ENCODE measurements at places on chromosomes 4 and X.

- DNase-seq = no peak
Measured at GRCh38 chr4:81905971-81906370, 434.3 kb upstream of the RASGEF1B start.

- DNase-seq = no peak
Measured at GRCh38 chr4:55378617-55379467, 16.9 kb upstream of the TMEM165 start.

GRCh38 chr4:2924765-2925301 lies 38.4 kb downstream of the NOP14 start:
- DNase-seq = no peak

GRCh38 chrX:147859666-147860065 lies 52.1 kb upstream of the FMR1 start:
- no peak for DNase-seq

DNA sequence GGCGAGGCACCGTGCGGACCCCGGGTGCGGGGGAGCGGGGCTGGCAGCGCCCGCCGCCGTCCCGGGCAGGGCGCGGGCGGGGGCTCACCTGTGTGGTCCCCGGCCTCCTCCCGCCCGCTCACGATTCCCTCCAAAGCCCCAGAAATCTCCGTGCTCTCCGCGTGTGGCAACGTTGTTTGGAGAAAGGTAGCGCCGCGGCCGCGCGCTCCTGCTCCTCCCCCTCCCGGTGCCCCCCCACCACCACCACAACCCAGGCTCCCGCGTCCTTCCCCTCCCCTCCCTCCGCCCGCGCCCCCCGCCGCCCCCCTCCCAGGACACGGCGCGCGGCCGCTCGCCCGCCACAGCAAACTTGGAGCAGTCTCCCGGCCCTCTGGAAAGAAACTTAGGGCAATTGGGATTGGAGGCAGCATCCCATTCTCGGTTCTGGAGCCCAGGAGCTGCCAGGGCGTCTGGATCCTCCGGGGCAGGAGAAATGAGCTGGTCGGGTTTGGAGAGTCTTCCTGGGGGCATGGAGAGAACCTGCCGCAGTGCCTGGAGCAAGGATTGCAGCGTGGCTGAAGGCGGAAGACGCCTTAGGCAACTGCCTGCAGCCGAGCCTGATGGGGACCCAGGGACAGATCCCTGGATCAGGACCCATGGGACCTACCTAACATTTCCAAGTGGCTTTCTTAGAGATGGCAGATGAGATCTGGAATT lies 855 bp downstream of the KLF3 start:
- DNase-seq = no peak

DNA sequence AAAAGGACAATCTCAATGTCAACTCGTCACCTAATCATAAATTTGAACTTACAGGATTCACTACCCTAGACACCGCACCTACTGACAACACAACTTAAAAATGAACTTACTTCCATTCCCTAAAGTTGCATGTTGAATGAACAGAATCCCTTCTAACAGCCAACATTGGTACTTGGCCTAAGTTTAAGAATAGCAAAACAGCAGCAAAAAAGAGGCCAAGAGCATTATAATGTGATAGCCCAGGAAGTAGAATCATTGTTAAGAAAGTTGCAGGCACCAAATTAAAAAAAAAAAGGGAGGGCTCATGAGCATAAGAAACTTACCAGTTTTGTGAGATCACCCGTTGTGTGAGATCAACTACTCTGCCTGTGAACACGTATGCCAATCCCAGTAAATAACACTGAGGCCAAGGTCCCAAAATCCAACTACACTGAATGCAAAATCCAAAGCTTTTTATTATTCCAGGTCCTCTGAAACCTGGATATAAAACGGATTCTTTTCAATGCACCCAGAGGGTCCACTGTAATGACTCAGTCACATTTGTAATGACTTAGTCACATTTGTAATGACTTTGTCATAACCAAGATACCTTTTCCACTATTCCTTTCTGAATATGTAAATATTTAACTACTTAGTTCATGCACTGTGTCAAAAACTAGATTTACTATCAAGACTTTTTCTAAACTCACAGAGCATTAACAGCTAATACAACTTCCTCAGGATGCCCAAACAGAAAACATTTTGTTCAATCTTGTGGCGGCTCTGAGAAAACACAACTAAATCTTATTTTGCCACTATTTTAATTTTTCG lies 6.8 kb downstream of the HNRNPDL start:
- DNase-seq = no peak

GRCh38 chrX:131704136-131704695 lies 160.3 kb downstream of the OR13H1 start:
- DNase-seq = no peak

- DNase-seq = no peak
Measured at GRCh38 chrX:16743604-16744325, 24.4 kb downstream of the SYAP1 start.

DNA sequence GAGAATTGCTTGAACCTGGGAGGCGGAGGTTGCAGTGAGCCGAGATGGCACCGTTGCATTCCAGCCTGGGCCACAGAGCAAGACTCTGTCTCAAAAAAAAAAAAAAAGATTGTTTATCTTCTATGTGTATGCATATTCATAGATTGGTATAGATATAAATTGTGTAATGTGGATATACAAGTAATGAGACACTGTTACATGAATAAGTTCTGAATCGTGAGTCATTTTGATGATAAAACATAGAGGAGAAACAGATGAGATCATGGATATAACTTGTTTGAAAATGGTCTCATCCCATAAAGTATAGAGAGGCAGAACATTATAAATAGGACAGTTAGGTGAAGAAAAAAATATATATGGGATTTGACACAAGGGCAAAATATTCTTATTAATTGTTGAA lies 628.0 kb downstream of the IL1RAPL1 start:
- DNase-seq = no peak

DNA sequence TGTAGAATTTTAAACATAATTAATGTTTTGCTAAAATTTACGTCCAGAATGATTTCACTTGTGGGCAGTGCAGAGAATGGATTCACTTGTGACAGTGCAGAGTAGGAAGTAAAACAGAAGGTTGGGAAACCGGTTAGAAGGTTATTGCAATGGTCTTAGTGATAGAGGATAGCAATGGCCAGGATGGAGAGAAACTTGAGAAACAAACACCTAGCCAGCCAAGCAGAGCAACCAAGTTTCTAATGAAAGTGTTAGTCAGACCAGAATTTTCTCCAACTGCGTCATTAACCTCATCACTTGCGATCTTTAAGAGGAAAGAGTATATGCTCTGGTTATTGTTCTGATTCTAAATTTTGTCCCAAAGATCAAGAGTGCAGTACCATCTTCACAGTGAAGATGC lies 50.0 kb upstream of the TBC1D9 start:
- DNase-seq = no peak

GRCh38 chr4:78004270-78004669 lies 52.9 kb upstream of the FRAS1 start:
- DNase-seq = no peak

DNA sequence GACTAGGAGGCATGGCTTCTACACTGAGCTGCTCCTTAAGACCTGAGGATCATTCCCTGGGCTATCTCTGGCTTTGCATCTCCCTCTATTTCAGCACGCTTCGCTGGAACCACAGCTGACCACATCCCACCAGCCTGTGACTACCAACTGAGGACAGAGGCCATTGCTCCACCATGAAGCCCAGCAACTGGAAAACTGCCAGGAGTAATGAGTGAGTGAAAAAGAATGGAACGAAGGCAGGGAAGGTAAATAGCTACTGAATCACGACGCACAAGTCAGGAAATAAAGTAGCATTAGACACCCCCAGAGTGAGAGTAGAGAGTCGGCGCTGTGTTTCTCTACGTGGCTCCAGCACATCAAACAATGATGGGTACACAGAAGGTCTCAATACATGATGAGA lies 314.7 kb downstream of the LDB2 start:
- no peak for DNase-seq

DNA sequence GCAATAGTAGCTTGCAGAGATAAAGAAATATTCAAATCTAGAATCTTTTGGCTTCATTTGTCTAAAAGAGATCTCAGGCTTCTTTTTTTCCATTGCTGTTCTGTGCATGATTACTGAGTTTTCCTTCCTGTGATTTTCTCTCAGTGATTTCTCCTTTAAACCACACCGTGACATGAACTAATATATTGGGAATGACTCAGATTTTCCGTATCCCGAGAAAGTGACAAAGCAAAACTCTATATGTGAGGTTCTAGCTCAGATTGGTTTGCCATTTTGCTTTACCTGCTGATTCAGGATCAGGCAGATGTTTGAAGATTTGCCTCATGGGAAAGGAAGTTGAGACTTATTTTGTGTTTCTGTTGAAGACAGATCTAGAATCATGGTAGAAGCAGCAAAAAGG lies 59.4 kb downstream of the MTHFD2L start:
- DNase-seq = no peak

DNA sequence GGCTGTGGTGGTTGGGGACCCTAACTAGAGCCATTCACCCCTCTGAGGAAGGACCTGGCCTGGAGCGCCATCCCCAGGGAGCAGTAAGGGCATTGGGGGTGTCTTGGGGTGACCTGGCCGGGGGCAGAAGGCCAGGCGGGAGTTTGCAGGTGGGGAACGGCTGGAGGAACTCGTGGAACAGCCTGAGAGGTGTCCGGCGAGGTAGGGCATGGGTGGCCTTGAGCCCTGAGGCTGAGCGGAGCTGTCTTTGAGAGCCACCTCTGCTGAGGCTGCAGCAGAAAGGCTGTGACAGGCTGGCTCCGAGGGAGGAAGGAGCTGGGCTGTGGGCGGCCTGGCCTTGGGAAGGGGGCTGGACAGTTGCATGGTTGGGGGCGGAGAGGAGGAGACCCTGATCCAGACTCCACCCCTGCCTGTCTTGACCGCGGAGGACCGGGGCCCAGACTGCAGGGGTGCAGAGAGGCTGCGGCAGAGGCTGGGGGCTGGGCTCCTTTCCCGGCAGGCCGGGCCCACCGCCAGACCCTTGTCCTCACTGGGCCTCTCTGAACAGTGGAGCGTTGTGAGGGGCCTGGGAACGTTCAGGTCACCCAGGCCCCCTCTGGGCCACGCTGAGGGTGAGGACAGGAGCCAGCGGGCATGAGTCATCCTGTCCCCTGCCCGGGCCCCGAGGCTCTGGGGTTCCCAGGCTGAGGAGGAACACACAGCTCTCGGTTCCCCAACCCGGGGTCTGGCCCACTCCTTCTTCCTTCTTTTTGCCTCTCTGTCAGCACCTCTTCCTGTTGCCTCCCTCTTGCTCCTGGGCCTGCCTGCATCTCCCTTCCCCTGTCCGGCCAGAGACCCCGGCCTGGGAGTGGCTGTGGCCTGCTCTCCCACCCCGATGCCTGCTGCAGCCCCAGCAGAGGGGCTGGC lies 8.1 kb downstream of the SH3BP2 start:
- DNase-seq = no peak

DNA sequence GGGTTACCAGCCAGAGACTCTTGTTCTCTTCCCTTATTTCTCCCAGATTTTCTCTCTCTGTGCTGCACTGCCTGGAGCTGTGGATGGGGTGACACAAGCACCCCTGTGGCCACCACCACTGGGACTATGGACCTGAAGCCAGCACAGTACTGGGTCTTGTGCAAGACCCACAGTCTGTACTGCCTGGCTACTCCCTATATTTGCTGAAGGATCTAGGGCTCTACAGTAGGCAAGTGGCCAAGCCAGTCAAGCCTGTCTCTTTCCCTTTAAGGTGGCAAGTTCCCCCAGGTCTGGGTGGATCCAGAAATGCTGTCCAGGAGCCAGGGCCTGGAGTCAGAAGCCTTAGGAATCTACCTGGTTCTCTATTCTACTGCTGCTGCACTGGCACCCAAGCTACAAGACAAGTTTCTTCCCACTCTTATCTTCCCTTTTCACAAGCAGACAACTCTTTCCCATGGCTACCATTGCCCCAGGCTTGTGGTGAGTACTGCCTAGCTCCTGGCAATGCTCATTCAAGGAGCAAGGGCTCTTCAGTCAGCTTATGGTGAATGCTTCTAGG lies 28.4 kb upstream of the CT47A1 start:
- no peak for DNase-seq

DNA sequence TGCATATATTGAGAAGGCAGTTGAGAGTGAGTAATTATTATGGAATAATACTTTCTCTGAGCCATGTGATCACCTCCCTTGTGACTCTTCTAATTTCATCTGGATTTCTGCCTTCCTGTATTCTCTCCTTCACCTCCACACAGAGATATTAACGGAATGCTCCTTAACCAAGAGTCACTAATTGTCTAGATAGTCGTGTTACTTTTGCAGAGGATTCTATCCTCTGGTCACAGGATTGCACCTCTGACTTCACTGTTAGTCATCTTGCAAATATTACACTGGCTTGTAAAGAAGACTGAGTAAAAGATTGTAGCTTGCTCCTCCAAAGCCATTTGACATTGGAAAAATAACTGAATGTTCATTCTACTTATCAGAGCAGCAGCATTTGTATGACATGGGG lies 160.9 kb downstream of the SH2D1A start:
- DNase-seq = no peak

DNA sequence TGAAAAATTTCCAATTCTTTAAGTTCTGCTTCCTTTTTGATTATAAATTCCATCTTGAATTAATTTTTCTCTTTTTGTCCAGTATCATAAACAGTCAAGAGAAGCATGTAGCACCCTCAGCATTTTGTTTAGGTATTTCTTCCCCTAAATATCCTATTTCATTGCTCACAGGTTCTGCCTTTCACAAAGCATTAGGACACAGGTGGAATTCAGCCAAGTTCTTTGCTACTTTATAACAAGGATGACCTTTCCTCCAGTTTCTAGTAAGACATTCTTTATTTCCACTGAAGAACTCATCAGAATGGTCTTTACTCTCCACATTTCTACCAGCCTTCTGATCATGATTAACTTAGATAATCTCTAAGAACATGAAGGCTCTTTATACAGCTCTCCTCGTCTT lies 7.4 kb downstream of the SLC9B1 start:
- DNase-seq = no peak

- no peak for DNase-seq
Measured at GRCh38 chrX:123138473-123138872, 45.6 kb upstream of the GRIA3 start.

DNA sequence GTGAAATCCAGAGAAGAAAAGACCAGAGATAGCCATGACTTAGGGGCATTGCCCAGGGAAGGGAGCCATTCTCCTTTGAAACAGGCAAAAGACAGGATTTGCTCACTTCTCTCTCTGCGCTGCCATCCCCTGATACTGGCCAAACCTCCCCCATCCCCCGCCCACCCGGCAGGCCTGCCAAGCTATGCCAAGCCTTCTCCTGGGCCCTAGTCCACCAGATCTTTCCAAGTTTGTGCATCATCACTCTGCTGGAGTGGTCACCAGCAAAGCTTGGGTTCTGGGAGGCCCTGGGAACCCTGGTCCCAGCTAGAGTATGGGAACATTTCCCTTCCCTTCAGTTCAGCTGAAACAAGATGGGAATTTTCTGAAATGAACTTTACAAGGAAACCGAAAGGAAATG lies 18.4 kb downstream of the EFNB1 start:
- DNase-seq = no peak

DNA sequence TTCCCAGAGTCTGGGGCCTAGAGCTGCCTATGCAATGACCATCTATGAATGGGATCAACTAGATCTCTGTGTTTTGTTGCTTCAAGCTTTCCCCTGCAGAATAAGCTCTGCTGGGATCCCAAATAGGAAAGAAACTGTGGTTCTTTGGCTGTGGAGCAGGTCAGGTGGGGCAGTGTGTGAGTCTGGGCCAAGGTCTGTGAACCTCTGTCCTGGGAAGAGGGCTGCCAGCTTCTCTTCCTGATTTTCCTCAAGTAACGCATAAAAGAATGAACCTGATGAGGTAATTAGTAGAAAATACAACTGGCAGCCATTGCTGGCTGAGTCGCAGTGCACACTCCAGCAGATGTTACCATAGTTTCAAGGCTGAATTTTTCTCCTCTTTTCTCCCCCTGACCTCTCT lies 4.6 kb upstream of the PIN4 start:
- no peak for DNase-seq

Measured in T-helper 2 cell (primary cell).